ENCODE measurements at places on chromosomes 2 and 18. TPM values are rescaled to one million over a fixed set of nuclear protein-coding genes. Genes with fewer than 3 reads are reported as not detected.

The MAB21L4 gene
- polyA plus RNA-seq, result not detected

The TMEM178A gene
- polyA plus RNA-seq, result 0.15 TPM

The CABLES1 gene
- polyA plus RNA-seq, result 4.5 TPM

The CCT7 gene
- polyA plus RNA-seq, result 850 TPM

The UGT1A10 gene
- polyA plus RNA-seq, result not detected

The CAPN14 gene
- 0.09 TPM for polyA plus RNA-seq

The TMEFF2 gene
- 0.46 TPM for polyA plus RNA-seq

DNA sequence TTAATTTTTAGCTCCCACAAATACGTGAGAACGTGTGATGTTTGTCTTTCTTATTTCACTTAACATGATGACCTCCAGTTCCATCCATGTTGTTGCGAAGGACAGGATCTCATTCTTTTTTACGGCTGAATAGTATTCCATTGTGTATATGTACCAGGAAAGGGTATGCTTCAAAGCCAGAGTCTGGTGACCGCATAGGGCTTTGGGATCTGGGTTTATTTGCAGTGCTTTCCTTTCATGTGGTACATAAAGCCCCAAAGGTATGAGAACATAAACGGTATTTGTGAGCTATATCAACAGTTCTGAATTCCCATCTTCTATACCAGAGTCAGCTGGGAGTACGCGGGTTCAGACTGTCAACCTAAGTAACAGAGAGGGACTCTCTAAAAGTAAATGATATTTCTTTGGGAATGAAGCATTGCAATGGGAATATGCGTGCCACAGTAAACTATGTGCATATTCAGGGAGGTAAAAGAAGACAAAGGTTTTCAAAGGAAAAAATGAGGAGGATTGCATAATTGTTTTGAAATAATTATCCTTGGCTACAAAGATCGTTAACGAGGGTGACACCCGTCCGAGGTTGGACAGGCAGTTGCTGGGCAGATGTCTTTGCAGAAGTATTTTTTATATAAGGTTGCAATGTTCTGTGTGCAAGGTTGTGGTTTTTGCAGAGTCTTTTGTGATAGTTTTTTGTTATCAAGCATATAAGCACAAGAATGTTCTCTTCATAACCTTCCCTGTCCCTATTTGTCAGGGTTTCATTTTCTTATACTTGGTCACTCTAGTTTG, 24.4 kb downstream of the CRYGD start:
- DNase-seq, result no peak

GRCh38 chr18:12345491-12346239, 31.4 kb downstream of the AFG3L2 start:
- no peak for DNase-seq

DNA sequence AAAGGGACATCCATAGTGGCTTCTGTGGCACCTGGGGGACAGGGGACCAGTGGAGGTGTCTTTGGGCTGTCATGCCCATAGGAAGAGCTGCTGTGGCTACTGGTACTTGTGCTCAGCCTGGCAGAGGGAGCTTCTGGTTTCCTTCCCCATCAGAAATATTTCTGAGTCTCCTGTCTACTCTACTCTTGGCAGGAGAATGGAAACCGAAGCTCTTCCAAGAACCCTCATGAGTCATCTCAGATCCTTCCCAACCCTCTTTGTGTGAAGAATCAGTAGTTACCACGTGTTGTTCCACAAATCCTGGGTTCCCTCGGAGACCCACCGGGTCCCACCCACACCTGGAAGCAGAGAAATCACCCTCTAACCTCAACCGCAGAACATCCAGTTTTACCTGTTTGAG, 234.9 kb downstream of the FHOD3 start:
- DNase-seq, result no peak

DNA sequence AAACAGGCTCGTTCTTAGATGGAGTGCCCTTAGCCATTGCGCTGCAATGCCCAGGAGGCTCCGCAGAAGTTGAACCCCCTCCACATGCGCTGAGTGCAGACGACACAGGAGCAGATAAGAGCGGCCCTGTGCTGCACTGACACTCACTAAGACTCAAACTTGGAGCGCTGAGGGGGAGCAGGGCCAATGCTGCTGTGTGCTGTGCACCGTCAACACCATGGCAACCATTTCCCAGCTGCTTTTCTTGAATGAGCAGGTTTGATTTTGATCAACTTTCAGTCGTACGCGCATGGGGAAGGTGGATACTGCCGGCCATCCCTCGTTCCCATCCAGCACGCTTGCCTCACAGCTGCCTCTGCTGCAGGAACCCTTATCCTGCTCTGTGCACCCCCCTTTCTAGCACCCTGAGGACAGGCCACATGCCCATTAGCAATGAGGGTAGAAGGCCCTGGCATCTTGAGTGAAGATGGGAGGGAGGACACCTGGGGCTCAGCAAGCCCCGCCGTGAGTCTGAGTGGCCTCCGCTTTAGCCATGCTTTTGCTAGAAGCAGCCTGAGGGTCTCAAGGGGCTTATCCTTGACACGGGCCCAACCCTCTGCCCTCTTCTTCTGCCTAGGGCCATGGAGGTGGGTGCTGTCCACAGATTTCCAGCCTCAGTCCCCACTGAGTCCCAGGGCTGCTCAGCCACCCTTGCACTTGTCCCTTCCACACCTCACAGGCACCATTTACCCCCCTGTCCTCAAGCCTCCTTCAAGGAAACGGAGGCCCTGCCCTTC, 271.9 kb downstream of the PHLPP1 start:
- no peak for DNase-seq

- no peak for DNase-seq
Measured at GRCh38 chr18:55289048-55289447, 298.9 kb downstream of the TCF4 start.

DNA sequence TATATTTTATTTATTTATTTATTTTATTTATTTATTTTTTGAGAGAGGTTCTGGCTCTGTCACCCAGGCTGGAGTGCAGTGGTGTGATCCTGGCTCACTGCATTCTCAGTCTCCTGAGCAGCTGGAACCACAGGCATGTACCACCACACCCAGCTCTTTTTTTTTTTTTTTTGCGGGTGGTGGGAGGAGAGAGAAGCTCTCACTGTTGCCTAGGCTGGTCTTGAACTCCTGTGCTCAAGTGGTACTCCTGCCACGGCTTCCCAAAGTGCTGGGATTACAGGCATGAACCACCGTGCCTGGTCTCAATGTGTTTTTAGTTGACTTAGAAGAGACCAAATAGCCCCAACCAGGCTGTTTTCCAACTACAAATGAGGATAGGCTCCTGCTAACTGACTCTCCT, 80.7 kb downstream of the PDCL3 start:
- no peak for DNase-seq

DNA sequence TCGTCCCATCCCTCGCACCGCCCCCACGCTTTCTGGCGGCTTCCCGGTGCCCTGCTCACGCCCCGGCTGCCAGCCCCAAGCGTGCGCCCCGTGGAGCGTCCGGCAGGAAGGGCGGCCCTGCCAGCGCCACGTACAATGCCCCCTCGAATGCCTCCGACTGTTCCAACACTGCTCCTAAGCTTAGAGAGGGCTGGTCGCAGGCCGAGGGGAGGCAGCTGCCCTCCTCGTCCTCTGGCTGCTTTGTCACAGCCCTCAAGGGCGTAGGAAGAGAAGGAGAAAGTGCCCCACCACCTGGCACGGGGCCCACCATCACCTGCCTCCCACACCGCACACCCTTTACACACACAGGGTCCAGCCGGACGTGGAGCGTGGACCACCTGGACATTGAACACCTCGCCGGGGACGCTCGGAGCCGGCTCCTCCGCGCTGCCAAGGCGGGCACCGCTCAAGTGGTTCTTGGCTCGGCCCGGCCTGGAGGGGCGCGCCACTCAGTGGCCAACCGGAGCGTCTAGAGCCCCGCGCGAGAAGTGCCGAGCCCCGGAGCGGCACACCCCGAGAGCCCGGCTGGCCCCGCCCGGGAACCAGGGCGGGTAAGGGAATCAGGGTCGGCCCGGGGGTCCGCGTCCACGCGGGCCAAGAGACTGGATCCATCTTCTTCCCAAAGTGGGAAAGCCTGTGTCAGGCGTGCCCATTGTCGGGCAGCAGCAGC, 830 bp downstream of the DNER start:
- peak; percentile 27 for DNase-seq

DNA sequence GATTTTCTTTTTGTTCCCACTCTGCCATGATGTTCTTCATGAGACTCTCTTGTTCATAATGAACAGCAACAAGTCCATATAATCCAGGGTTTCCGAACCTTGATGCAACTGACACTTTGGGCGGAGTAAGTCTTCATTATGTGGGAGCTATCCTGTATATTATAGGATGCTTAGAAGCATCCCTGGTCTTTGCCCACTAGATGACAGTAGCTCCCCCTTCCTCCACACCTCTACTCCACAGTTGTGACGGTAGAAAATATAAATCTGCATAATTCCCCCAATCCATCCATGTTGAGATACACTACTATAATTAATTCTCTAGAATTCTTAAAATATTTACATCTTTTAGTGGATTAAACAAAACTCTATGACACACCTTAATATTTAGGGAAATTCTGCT, 482.2 kb upstream of the CELF4 start:
- no peak for DNase-seq

DNA sequence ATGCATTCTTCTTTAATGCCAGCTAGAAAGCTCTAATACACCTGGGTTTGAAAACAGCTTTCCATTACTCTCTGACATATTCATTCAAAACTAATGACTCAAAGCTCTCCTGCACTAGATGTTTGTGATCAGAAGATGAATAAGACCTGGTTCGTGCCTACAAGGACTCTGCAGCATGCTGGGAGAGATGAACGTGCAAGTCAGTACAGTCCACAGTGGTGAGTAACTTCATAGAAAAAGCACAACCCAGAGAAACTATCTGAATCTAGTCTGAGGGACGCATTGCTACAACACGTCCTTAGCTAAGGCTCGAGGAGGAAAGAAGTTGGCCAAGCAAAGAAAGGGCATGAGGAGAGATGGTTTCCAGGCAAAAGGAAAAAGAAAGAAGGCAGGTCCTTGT, 234.3 kb downstream of the OSR1 start:
- no peak for DNase-seq

GRCh38 chr2:2024751-2025481, 280.6 kb upstream of the PXDN start:
- DNase-seq, result no peak

GRCh38 chr2:240872317-240873097, 3.9 kb downstream of the AGXT start:
- DNase-seq, result no peak

DNA sequence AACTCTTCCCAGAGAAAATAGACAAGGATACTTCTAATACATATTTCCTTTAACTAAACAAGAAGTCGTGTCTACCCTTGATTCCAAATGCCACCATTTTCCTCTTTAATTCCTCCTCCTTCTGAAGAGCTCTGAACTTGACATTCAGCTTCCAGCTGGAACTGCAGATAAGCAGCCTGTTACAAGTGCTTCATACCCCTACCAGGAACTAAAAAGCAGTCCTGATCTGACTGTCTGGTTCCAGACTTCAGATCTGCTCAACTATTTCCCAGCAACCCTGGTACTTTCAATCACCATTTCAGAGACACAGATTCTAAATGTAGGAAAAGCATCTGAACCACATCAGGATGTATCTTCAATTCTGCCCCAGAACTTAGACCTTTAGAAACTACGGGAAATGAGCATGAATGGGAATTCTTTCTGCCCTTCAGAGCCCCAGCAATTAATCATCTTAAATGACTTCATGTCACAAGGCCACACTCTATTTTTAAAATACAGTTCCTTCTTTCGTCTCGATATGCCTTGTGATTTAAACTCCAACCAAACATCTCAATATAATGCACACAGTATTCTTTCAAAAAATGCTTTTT, 159.5 kb downstream of the L3MBTL4 start:
- no peak for DNase-seq

- no peak for DNase-seq
Measured at GRCh38 chr2:112026509-112026908, 28.6 kb upstream of the TMEM87B start.

DNA sequence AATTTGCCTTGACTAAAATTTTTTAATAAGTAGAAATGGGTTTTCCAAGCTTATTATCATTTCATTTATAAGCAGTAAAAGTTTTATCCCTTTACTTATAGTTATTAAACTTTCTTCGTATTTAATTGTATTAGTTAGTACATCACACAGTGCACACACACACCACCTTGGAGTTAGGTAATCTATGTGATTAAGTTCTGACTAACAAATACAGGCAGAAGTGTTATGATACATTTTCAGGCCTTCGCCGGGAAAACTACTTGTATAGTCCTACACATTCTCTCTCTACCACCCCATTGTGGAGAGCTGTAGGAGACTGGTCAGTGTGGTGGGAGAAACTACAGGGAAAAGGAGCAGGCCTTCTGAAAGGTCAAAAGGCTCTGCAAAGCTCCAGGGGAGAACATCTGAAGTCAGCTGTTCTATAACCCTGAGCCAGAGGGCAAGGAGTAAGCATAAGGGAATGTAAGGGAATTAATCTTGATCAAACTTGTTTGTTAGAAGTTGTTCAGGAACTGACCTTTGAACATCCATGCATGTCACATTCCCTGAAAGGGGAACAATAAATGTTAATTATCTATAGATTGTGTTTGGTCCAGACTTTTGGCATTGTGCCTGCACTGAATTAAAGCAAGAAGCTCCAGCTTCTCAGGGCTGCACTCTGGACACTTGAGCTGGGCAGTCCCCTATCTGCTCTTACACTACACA, 231.7 kb downstream of the FSIP2 start:
- DNase-seq, result no peak

DNA sequence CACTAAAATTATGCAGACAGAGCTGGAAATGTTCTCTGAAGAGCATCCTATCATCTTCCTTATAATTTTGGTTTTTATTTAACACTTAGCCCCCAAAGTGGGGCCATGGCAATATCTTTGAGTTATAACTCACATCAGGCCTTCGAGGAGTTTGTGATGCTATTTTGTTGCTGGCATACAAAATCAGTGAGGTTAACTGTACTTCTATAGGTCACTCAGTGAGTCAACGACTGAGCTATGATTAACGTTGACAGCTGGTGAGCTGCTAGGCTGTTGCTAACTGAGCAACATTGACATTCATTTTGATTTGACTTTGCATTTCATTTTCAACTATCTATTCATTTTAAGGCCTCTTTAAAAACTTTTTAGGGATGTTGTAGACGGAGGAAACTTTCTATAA, 50.0 kb downstream of the GPD2 start:
- peak; percentile 10 for DNase-seq

GRCh38 chr2:237316339-237316738, 97.6 kb downstream of the COL6A3 start:
- DNase-seq, result no peak

DNA sequence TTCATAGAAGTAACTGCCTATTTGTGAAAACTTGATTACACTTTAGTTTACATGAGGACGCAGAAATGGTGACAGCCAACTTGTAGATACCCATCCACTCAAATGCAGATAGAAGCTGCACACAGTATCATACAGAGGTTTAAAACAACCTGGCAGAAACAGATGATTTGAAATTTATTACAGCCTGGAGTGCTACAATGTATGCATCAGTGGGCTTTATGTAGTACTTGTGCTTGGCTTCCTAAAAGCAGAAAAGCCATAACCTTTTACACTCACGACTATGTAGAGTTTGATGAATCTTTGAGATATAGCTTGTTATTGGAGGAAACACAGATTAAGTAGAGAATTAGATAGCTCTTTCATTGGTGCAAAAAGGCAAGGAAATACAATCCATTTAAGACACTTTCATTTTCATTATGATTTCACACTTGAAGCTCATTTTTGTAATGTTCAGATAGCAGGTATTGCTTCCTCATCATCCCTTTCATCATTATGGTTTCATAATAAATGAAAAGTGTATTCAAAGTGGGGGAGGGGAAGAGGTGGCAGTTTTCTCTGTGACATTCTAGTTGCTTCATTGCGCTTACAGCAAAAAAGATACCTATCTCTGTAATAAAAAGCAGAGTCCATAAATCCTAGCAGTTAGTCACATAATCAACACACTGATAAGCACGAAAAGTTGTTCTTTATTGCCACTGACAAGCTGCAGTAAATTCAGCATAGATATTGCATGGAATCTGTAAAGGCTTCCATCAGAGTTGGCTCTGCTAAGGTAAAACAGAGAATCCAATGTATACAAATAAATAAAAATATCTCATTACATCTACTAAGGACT, 789.8 kb upstream of the FSHR start:
- DNase-seq, result no peak

Measured in A549 (cell line).